ENCODE measurements at places on chromosomes 11 and 22.
A peak's percentile ranks its signal among the peaks of the same experiment; 100 is the strongest.

GRCh38 chr11:130063451-130063850 is 6.2 kb upstream of the APLP2 start:
- no peak for DNase-seq

DNA sequence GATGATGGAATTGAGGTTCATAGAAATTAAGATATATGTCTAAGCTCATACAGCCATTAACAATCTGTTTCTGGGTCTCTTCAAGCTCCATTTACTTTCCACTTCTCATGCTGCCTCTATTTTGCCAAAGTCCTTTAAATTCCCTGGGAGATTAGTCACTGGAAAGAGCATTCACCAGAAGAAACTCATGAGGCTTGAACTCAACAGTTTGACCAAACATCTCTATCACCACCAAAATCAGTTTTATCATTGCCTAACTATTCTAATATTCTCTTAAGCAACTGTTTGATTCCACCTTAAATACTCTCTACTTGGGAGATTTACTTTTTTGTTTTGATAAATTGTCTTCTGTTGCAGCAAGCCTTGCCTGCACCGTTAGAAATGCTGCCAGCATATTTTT is 881.3 kb downstream of the KCNA4 start:
- DNase-seq, result no peak

DNA sequence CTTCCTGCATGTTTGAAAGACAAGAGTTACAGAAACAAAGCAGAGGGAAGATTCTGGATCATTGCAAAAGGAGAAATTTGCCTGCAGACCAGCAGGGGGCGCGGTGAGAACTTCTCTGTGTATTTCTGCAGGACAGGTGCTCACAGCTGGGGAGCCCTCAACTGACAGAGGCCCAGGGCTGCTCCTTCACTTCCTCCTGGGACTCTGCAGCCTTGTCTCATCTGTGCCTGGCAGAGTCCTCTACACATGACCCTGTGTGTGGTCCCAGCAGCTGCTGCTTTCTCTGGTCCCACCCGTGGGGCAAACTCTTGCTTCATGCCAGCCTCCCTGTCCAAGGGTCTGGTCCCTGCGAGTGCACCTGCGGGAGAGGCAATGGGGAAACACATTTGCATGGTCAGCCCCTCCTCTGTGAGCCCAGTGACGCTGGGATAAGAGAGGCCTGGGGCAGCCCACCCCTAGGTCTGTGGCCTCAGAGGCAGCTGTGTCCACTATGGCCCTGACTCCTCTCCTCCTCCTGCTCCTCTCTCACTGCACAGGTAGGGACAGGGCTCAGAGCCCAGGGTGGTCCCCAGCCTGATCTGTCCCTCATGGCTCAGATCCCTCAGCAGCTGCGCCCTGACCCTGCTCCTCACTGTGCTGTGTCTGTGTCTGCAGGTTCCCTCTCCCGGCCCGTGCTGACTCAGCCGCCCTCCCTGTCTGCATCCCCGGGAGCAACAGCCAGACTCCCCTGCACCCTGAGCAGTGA is 43.2 kb upstream of the VPREB1 start:
- DNase-seq, result peak; percentile 78

DNA sequence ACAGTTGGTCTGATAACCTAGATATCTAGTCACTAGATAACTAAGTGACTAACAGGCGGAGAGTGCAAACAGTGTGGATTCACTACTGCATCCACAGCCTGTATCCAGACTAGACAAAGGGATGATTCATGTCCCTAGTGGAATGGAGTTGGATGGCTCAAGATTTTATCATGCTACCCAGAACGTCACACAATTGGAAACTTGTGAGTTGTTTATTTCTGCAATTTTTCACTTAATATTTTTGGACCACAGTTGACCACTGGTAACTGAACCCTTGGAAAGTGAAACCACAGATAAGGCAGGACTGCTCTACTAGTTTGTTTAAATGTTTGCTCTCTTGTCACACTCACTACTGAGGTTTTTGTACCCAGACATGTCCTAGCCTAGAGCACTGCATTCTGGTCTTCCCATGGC is 76.0 kb downstream of the UBASH3B start:
- DNase-seq, result no peak

GRCh38 chr11:73963861-73964260 is 13.0 kb downstream of the DNAJB13 start:
- DNase-seq, result no peak

DNA sequence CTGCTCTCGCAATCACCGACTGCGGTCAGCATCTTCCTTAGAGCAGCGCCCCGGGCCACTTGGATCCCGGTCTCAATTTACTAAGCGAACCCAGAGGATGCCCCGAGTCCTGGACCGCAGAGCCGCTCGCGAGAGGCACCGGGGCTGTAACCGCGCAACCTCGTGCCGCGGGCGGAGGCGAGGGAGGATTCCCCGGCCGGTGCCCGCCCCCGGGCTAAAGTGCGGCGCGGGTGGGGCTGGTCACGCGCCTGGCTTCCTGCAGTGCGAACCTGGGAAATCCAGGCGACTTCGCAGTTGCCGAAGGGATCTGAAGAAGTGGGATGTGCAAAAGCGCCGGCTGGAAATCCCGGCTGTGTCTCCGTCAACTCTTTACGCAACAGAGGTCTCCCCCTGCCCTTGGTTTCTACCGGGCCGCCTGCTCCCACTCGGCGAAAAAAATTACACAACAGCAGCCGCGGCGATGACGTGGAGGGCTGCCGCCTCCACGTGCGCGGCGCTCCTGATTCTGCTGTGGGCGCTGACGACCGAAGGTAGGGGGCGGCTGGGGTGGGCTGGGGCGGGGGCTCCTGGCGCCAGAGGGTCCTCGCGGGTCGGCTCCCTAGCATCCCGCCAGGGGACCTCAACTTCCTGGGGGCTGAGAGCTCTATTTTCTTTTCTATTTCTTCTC is at the start of gene NCR3LG1:
NCR3LG1 (plus strand) TSS at position 291 of the 667 bp plus-strand sequence; CDS start at position 461, 170 bp downstream.
- peak; percentile 77 for DNase-seq
